Naive thymus-derived CD8-positive, alpha-beta T cell (primary cell): ENCODE measurements at places on chromosomes 1 and 21. TPM values are rescaled to one million over a fixed set of nuclear protein-coding genes. Genes with fewer than 3 reads are reported as not detected.

- H3K27me3 ChIP-seq, result no peaks in the 10 kb centered on the region
- H3K4me3 ChIP-seq, result no peak overlapping the region
- DNase-seq, result no peak
- H3K27ac ChIP-seq, result peak overlapping the region; percentile 78
- H3K4me1 ChIP-seq, result peaks cover 12% of the 10 kb centered on the region
These were observed 9.6 kb downstream of the TRIM11 start for GRCh38 chr1:228396770-228397662.

The ZNF672 gene
- 17.9 TPM for polyA plus RNA-seq

GRCh38 chr1:20949871-20950590 lies 162.9 kb upstream of the HP1BP3 start:
- DNase-seq, result no peak
- H3K36me3 ChIP-seq, result peaks cover 5% of the 10 kb centered on the region
- H3K4me3 ChIP-seq, result no peak overlapping the region
- no peaks in the 10 kb centered on the region for H3K4me1 ChIP-seq

DNA sequence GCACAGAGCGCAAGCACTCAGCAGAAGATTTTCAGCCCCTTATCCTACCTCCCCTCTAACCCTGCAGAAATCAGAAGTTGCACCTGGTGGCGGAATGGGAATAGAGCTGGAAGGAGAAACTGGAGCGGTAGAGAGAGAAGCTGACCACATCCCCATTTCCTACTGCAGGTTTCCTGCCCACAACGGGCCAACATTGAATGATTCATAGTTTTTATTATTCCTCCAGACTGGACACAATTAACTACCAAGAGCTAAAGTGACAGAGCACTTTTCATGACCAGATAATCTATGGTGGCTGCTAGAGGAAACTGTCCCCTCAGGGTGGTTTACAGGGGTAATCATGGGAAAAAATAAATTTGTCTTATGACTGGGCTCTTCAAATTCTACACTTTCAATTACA lies 21.3 kb upstream of the LRRC8D start:
- peaks cover 2% of the 10 kb centered on the region for H3K4me1 ChIP-seq
- H3K27me3 ChIP-seq, result no peaks in the 10 kb centered on the region
- no peak for DNase-seq

- no peaks in the 10 kb centered on the region for H3K36me3 ChIP-seq
- no peak overlapping the region for H3K4me3 ChIP-seq
- peak; percentile 5 for DNase-seq
- H3K27me3 ChIP-seq, result no peaks in the 10 kb centered on the region
These were observed 55.5 kb upstream of the ESRRG start for GRCh38 chr1:216778737-216779136.

The LCE2A gene
- polyA plus RNA-seq, result not detected
